ENCODE measurements at places on chromosomes 5 and 9.
A peak's percentile ranks its signal among the peaks of the same experiment; 100 is the strongest.

- DNase-seq, result no peak
Measured at GRCh38 chr9:95556521-95556920, 39.8 kb upstream of the PTCH1 start.

DNA sequence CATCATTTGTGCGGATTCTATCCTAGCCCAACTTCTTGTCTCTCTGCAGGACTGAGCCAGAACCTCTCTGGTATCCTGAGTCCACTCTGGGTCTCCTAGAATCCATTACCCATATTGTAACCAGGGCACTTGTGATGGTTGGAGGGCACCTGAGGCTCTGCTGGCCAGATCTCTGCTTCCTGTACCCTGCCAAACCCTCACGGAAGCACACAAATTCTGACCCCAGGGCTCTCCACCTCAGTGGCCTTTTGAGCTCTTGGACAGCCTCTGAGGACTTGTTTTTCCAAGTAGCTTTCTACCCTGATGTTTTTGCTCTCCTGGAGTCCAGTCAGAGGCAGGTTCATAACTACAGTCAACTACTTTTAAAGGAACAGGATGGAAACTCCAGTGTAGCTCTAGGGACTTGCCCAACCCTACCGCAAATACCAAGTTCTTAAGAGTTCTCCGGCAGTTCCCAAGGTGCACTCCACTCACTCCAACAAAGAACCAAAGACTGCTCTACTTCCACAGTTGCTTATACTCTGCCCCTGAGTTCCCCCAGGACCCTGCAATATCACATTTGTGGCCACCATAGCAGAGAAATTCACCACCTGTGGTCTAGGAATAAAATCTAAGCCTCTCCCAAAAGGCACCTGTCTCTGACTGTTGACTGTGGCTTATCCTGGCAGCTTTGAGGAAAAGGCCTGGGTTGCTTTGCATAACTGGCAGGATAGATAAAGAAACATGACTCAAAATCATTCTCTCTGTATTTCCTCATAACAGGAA, 9.6 kb downstream of the PIP5K1B start:
- DNase-seq, result no peak

GRCh38 chr9:91223000-91223399, 138.7 kb downstream of the AUH start:
- no peak for DNase-seq

GRCh38 chr9:127015921-127016512, 101.4 kb downstream of the RALGPS1 start:
- no peak for DNase-seq

- no peak for DNase-seq
Measured at GRCh38 chr5:122301016-122301415, 11.0 kb upstream of the SNCAIP start.

- no peak for DNase-seq
Measured at GRCh38 chr5:15938961-15939360, 240.6 kb downstream of the MARCHF11 start.

GRCh38 chr5:91384671-91385430, 1.7 kb upstream of the ARRDC3 start:
- DNase-seq, result peak; percentile 10
